ENCODE measurements at places on chromosomes 11 and 22. TPM values are rescaled to one million over a fixed set of nuclear protein-coding genes. Genes with fewer than 3 reads are reported as not detected.

The SHISA8 gene
- polyA plus RNA-seq, result not detected

The MAJIN gene
- not detected for polyA plus RNA-seq

GRCh38 chr11:42410251-42410955, 901.4 kb upstream of the API5 start:
- no peak overlapping the region for H3K27ac ChIP-seq
- no peaks in the 10 kb centered on the region for H3K36me3 ChIP-seq
- no peak overlapping the region for H3K4me3 ChIP-seq
- no peaks in the 10 kb centered on the region for H3K27me3 ChIP-seq

DNA sequence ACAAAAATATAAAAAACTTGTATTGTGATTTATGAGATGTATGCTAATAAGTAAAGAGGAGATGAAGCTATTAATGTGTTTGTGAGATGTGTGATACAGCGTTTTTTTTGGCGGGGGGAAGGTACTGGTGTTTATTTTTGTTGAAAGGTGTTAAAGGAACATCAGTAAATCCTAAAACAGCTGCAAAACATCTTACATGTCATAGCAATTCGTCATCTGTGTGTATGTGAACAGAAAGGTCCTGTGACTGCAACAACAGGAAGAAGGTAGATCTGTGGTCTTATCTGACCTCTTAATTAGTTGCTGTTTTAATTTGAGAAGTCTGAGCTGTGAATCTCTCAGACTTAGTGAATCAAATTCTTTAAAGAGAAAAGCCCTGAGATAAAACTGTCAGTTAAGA, 1041.1 kb downstream of the JRKL start:
- no peaks in the 10 kb centered on the region for H3K36me3 ChIP-seq
- no peak for DNase-seq
- no peaks in the 10 kb centered on the region for H3K27me3 ChIP-seq
- H3K27ac ChIP-seq, result no peak overlapping the region
- H3K4me3 ChIP-seq, result no peak overlapping the region

All from aorta (tissue), 5 donors.